H1 (cell line): ENCODE measurements at places on chromosomes 16 and 17. TPM values are rescaled to one million over a fixed set of nuclear protein-coding genes. Genes with fewer than 3 reads are reported as not detected.

The KIF1C gene
- 114 and 118 TPM in 2 replicates for total RNA-seq

The CCL5 gene
- total RNA-seq: not detected in 2 replicates

The KRTAP9-8 gene
- not detected in 2 replicates for total RNA-seq

The GLIS2 gene
- 17.4 and 18.6 TPM in 2 replicates for total RNA-seq

The ZNF207 gene
- total RNA-seq: 254 and 268 TPM in 2 replicates
